ENCODE measurements at places on chromosomes 12 and 14.

GRCh38 chr12:109600481-109600880, 26.9 kb downstream of the MVK start:
- no peak for DNase-seq

DNA sequence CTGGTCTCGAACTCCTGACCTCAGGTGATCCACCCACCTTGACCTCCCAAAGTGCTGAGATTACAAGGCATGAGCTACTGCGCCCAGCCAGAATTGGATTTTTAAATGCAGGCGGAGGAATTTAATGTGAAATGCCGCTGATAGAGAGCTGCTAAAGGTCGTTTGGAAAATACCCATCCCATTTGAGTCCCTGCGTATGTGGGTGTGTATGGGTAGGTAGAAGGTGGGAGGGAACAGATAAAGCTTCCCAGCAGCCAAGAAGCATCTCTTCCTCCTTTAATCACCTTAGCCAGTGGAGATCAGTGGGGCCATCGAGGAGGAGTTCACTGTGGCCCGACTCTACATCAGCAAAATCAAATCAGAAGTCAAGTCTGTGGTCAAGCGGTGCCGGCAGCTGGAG, 16.2 kb upstream of the PIP4K2C start:
- DNase-seq, result no peak

GRCh38 chr12:7915661-7916403, 20.2 kb downstream of the SLC2A3 start:
- peak; percentile 66 for DNase-seq

- no peak for DNase-seq
These were observed 58.0 kb upstream of the LRFN5 start for GRCh38 chr14:41548666-41549065.

DNA sequence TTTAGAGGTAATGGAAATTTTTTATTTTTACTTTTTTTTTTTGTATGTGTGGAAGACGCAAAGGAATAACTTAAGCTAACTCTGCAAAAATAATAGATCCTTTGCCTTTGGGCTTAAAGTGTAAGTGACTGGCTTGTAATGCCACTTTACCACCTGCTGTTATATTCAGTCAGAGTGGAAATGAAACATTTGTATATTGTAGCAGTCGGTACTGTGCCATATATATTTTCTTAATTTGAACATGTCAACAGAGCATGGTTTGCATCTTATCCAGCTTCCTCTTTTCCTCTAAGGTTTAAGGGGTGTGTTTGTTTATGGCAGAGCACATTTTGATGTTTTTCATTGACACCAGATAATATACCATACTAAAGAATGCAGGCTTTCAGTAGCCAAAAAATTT, 176.6 kb downstream of the TRHDE start:
- no peak for DNase-seq

GRCh38 chr12:50186681-50187080, 19.5 kb upstream of the CERS5 start:
- DNase-seq, result no peak

Data from activated CD8-positive, alpha-beta memory T cell treated with anti-CD3 and anti-CD28 coated beads for 24 hours (primary cell).